Nucleus accumbens (tissue), 56 donors: ENCODE measurements at places on chromosomes 1 and 21.

DNA sequence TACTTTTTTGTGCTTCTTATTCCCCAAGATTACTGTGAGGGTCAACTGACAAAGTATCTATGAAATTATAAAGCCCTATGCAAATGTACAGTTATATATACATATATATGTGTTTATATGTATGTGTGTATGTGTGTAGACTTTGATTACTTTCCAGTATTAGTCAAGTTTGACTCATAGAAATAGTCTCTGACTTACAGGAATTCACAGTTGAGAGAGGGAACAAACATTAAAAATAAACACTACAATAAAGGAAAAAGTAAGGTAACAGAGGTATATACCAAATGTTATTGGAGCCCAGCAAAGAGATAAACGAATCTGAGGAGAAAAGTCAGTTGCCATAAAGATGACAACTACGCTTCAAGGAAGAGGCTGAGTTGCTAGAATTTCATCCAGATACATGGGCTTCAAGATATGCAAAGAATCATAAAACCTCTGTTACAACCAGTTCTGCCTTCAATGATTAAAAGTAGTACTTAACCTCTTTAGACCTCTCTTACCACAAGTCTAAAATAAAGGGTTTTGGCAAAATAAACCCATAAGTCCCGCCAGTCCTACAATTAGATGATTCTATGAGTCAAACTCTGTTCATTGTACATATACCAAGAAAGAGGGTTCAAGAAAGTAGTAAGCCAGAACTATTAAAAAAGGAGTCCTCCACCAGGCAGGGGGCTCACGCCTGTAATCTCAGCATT is 7.2 kb downstream of the IFT25 start:
- no peak for DNase-seq

DNA sequence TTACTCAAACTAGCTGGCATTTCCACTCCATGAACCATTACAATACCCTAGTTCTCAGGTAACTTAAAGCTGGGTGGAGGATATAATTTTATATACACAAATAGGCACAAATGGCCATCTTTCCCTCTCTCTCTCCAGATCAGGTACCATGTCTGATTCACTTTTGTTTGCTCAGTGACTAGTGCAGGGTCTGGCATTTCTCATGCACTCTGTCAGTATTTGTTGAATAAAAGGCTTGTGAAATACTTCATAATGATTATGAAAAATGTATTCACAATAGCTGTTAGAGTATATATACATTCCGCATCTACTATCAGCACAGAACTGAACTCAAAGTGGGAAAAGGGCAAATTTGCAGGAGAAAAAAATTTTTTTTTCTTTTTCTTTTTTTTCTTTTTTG is 510.2 kb upstream of the USP24 start:
- DNase-seq, result no peak

DNA sequence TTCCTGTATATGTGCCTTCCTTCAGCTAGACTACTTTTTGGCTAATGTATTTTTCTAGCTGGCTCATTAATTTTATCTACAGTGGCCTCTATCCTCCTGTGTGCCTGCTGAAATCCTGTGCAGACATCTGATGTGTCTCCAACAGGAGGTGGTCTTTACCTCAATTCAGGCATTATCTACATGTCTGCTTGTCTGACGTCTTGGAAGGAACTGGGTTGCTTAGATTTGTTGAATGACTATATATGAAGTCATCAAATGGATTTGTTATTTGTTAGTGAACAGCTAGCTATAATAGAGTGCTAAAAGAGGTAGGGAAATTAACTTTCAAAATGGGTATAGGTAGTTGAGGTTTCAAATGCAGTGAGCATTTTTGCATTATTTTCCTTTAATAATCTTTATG is 6.7 kb downstream of the RPL5 start:
- no peak for DNase-seq

- DNase-seq, result no peak
Observed at GRCh38 chr1:187013582-187014200, 184.9 kb downstream of the PLA2G4A start.

DNA sequence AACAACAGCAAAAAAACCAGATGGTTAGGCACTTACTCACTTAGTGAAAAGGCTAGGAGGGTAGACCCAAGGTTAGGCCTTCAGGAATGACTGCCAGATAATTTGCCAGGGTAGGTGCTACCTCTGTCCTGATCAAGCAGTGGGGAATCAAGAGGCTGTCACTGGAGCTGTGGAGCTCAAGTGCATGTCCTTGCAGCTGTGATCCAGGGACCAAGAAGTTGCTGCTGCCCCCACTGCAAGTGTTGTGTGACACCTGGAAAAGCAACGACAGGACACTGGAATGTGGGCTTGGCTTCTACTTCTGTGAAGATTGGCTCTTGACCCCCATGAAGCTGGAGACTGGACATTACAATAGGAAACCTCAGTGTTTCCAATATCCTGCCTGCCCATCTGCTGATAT is 72.1 kb downstream of the PEX14 start:
- DNase-seq, result no peak

DNA sequence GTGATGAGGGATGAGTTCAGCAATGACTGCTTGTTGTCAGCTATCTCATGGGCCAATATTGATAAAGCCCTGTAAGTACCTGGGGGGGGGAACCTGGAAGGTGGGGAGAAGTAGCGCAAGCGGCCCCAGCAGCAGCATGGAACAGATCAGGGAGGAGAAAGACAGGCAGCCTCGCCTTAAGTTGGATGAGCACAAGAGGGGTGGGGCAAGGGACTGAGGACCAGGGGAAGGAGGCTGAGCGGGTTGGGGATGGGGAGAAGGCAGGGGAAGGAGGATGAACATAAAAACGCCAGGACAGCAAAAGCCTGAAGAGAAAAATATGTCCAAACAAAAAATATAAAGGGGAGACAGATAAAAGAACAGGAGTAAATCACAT is 70.6 kb downstream of the ALG14 start:
- DNase-seq, result no peak

GRCh38 chr1:55861676-55862340 is 646.6 kb upstream of the USP24 start:
- no peak for DNase-seq

DNA sequence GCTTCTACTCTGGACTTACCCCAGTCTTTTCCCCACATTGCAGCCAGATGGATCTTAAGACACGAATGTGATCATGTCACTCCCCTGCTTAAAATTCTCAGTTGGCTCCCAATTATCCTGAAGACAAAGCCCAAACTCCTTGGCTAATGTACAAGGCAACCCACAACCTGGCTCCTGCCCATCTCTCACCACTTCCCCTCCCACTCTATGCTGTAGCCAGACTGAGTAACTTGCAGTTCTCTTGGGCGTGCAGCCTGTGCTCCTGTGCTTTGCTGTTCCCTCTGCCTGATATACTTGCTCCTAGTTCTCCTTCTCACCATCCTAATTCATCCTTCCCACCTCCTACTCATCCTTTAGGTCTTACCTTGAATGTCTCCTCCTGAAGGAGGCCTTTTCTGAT is 56.2 kb downstream of the LGR6 start:
- DNase-seq, result no peak

- no peak for DNase-seq
Observed at GRCh38 chr1:41882486-41882885, 36.2 kb downstream of the HIVEP3 start.

DNA sequence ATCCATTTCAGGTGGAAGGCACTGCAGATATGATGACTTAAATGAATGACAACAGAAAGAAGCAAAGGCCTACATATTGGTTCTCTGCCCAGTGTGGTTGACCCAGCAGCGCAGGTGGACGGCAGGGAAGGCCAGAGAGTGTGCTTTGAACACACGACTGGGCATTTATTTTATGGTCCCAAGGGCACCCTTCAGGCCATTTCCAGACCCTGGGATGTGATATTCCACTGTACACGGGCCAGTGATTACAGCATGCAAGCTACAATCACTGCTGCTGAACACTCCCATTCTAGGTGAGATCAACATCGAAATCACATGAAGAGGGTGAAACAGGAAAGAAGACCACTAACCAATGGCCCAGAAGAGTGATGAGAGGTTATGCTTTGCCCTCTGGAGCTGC is 33.8 kb downstream of the PCNX2 start:
- no peak for DNase-seq

DNA sequence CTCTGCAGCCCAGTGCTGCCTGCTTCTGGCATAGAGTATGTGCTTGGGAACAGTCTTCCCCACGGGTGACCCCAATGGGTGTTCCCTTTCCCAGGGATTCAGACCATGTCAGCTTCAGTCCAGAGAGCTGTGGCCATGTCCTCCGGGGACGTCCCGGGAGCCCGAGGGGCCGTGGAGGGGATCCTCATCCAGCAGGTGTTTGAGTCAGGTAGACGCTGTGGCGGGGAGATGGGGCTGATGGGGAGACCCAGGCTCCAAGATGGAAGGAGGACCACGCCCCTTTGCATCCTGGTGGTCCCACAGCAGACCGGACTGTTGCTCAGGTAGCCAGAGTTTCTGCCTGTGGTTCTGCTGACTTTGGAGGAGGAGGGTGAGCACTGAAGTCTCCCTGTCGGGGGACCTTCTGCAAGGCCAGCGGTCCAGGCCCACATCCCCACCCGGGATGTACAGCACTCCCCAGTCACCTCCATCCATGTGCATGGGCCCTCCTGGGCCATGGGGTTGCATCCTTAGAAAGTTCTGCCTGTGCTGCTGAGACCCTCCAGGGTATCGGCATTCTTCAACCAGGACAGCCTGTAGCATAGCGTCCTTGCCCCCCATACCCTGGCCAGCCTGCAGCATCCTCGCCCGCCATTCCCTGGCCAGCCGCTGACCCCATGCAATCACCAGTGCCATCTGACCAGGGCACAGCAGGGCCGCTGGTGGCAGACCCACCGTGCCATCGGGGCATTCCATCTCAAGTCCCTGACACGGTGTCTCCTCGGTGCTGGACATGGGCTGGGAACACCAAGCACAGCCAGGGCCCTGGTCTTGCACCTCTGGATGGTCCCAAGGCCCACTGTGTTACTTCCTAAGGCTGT is 2.8 kb downstream of the AIRE start:
- no peak for DNase-seq

DNA sequence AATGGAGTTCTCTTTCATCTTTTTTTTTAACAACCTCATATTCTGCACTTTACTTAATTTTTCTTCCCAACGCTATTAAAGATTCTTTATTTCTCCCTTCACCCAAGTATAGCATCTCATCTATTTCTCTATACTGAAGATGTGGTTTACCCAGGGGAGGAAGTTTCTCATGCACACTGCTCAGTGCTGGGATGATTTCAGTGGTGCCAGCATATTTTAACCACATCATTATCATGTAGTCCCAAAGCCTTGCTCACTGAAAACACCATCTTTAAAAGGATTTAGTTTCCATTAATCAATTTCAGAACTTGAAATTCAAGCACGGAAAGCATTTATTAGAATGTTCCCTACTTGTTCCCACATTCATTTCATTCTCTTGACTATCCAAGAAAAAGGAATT is 725.7 kb downstream of the USP25 start:
- no peak for DNase-seq

- DNase-seq, result no peak
Observed at GRCh38 chr1:226723657-226724532, 15.2 kb downstream of the ITPKB start.

DNA sequence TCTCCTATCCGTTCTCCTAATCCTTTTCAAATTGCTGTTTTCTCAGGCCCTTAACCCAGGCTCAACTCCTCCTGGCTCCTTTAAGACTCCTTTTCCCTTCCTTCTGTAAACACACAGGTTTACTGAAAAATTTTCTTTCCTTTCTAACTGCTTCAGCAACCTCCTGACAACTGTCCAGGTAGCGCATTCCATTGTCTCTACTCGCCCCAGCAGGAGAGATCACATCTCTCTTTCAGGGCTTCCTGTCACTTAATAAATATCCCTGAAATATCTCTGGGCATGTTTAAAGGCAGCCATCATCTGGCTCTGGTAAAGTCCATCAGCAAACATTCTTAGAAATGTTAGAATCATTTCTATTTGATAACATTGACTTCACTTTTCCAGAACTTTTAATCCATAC is 211.2 kb upstream of the PTBP2 start:
- no peak for DNase-seq

DNA sequence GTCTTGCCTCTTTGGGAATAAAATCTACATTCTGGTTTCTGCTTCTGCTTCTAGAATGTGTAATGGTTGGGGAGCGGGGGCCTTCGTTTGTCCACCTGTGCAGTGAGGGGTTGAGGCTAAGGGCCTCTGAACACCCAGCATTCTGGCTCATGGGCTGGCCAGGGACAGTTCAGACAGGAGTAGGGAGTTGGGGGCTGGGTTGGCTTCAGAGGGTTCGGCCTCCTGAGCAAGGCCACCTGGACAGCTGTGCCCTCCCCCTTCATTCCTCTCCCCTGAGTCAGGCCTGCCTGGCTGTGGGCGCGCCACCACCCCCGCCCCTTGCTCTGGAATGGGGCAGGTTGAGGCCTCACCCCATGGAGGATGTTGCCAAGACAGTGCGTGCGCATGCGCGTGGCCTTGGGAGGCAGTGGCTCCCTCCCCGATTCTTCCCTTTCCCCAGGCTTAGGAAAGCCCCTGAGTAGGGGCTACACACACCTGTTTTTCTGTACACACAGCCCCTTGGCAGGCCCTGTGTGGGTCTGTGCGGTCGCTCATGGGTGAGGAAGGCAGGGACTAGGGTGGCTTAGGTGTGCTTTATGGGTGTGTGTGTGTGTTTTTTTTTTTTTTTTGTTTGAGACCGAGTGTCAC is 57.0 kb downstream of the YARS1 start:
- DNase-seq, result no peak

- DNase-seq, result no peak
Observed at GRCh38 chr1:93734999-93735398, 53.4 kb upstream of the BCAR3 start.

DNA sequence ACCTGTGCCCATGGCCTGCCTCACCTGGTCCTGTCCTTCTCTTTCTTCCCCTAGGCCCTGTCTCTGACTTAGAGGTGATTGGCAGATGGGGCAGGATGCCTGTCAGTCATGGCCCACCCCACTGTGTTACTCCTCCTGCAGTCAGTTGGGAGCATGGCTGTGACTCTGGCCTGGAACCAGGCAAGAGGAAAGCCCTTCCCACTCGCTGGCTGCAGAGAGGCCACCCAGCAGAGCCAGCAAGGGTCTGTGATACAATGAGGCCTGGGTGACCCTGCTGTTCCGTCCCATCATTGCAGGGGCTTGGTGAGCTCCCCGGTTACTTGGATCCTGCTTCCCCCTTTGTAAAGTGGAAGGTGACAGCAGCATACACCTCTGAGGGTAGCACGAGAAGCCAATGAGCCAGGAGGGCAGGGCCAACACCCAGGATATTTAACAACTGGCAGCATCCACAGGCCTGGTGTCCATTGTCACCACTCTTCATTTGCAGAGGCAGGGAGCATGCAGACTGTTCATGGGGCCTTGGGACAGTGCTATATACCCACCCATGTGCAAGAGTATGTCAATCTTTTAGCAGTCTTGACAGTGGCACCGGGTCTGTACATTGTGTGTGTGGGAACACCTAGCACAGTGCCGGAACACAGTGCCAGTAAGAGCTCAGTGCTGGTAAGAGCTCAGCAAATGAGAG is 191.0 kb upstream of the C1orf174 start:
- DNase-seq, result no peak

GRCh38 chr1:33350611-33351280 is 29.8 kb upstream of the A3GALT2 start:
- DNase-seq, result no peak

- DNase-seq, result no peak
Observed at GRCh38 chr1:206496131-206496793, 11.1 kb upstream of the RASSF5 start.

- peak; percentile 18 for DNase-seq
Observed at GRCh38 chr1:58432851-58433668, 113.5 kb downstream of the OMA1 start.
